Metanephros (tissue), 2 donors: ENCODE measurements at places on chromosomes 12 and 14. TPM values are rescaled to one million over a fixed set of nuclear protein-coding genes. Genes with fewer than 3 reads are reported as not detected.

Gene TMEM263
- 60.0 TPM for total RNA-seq

Gene ETFBKMT
- 4.7 TPM for total RNA-seq

Gene SMCO3
- total RNA-seq, result 3.3 TPM

Gene RDH16
- 1.1 TPM for total RNA-seq

Gene R3HDM2
- total RNA-seq, result 51.6 TPM
